ENCODE measurements at places on chromosomes 5 and 9. TPM values are rescaled to one million over a fixed set of nuclear protein-coding genes. Genes with fewer than 3 reads are reported as not detected.

The SPINK7 gene
- polyA plus RNA-seq: not detected

The NEURL1B gene
- 5.1 TPM for polyA plus RNA-seq

The ANXA2R gene
- polyA plus RNA-seq: 5.2 TPM

The WDR31 gene
- 1.8 TPM for polyA plus RNA-seq

- H3K27ac ChIP-seq: no peak overlapping the region
- H3K27me3 ChIP-seq: no peaks in the 10 kb centered on the region
- H3K4me1 ChIP-seq: peaks cover 2% of the 10 kb centered on the region
- H3K4me3 ChIP-seq: no peak overlapping the region
- no peaks in the 10 kb centered on the region for H3K36me3 ChIP-seq
- peak; percentile 39 for DNase-seq
These were observed 8.6 kb upstream of the SMIM23 start for GRCh38 chr5:171776770-171777759.

DNA sequence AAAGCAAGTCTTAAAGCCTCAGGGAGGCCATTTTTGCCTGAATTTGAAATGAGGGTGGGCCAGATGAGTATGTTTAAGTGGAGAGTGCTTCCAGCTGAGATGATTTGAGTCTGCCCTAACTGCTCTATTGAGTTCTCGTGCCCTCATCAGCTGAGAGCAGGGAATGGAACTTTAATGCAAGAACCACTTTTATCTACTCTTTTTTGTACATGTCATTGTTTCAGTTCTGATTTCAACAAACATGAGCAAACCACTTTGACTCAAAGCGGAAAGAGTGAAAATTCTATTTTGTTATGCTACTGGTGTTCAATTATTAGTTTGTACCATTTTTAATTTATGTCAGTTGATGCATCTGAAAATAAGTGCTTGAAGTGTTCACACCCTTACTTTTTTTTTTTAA is 35.8 kb downstream of the DCAF10 start:
- H3K27me3 ChIP-seq: no peaks in the 10 kb centered on the region
- H3K27ac ChIP-seq: no peak overlapping the region
- no peaks in the 10 kb centered on the region for H3K36me3 ChIP-seq
- DNase-seq: no peak
- no peak overlapping the region for H3K4me3 ChIP-seq

- DNase-seq: no peak
- H3K4me3 ChIP-seq: no peak overlapping the region
- H3K27me3 ChIP-seq: no peaks in the 10 kb centered on the region
- no peaks in the 10 kb centered on the region for H3K36me3 ChIP-seq
These were observed 390.2 kb downstream of the TLR4 start for GRCh38 chr9:118094387-118094786.

DNA sequence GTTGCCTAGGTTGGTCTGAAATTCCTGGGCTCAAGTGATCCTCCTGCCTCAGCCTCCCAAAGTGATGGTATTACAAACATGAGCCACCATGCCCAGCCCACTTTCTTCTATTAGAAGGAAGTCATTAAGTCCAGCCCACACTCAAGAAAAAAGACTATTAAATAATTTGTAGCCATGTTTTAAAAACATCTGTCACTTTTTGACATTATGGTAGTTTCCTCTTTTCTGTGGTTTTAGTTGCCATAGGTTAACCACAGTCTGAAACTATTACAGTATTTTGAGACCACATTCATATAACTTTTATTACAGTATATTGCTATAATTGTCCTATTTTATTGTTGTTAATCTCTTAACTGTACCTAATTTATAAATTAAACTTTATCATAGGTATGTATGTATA is 31.9 kb upstream of the C5orf24 start:
- H3K36me3 ChIP-seq: peaks cover 37% of the 10 kb centered on the region
- no peak overlapping the region for H3K27ac ChIP-seq
- DNase-seq: no peak
- no peaks in the 10 kb centered on the region for H3K27me3 ChIP-seq
- no peak overlapping the region for H3K4me3 ChIP-seq

DNA sequence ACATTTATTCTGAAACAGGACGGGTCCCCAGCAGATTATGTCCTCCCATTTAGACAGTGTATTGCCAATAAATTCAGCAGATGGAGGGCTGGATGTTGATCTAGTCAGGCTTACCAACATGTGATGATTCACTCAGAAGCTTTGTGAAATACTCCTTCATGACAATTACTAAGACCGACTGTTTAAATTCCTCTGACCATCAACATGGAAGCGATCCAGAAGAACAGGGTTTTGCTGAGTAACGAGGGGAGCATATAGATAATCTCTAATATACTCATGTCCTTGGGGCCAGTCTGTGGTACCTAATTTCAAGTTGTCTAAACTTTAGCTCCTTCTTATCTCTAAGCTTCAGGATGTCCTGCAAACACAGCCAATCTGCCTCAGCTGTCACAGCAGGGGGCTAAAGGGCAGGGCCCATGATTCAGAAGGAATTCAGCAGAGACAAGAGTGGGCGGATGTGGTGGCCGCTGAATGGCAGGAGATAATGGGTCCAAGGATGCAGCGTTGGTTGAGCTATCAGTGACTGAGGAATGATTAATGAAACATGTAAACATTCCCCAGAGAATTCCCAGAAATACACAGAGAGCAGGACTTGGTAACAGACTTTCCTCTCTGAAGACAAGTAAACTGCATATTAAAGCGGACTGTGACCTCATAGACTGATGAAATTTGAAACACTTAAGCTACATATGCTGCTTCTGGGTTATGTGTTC is 109.4 kb downstream of the ANKRD55 start:
- H3K4me3 ChIP-seq: no peak overlapping the region
- H3K27me3 ChIP-seq: no peaks in the 10 kb centered on the region
- DNase-seq: peak; percentile 89
- H3K27ac ChIP-seq: no peak overlapping the region
- no peaks in the 10 kb centered on the region for H3K36me3 ChIP-seq
- H3K4me1 ChIP-seq: peaks cover 5% of the 10 kb centered on the region

DNA sequence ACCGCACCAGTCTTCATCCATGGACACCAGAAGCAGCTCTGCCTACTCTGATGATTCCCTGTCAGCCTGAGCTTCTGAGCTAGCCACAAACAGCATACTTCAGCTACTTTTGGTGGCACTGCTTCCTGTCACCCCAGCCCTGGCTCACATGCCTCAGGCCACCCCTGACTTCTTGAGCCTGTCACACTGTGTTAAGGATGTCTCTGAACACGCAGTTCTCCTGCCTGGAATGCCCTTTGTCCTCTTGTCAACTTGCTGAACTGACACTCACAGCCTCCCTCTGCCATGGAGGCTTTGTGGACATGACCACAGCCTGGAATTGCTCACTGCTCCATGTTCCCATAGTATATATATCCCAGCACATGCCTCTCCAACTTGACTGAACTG is 7.2 kb downstream of the MACROH2A1 start:
- no peak for DNase-seq
- H3K4me1 ChIP-seq: peaks cover 28% of the 10 kb centered on the region
- peaks cover 21% of the 10 kb centered on the region for H3K36me3 ChIP-seq
- no peak overlapping the region for H3K4me3 ChIP-seq

DNA sequence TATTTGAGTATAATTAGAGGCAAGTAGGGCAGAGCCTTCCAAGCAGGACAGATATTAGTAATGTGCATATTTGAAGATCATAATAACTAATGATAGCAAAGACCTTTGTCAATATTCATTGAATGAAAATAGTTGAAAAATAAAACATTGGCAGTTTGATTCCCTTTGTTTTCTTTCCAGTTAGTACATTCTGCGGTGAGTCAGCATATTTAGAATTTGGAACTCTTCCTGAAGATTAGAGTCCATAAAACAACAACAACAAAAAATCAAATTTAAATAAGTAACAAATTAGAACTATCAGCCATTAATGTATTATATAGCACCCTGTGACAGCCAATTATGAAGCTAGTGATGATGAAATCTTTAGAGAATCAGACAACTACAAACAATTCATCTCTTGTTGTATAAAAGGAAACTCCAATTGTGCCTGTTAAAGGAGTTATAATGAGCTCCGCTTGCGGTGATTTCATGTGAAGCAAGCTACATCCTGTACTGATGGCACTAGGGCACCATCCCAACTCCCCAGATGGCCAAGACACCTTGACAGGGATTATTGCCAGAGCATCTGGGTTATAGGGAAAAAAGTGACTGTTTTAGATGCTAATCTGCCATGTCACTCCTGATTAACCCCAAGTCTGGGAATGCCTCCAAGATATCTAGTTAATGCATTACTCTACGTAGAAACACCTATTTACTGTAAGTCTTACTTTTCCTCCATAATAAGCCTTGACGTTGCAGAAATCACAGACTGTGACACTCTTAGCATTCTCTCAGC is 6.8 kb downstream of the IFNA8 start:
- no peak overlapping the region for H3K27ac ChIP-seq
- H3K4me3 ChIP-seq: no peak overlapping the region
- DNase-seq: no peak
- H3K4me1 ChIP-seq: no peaks in the 10 kb centered on the region
- no peaks in the 10 kb centered on the region for H3K36me3 ChIP-seq

DNA sequence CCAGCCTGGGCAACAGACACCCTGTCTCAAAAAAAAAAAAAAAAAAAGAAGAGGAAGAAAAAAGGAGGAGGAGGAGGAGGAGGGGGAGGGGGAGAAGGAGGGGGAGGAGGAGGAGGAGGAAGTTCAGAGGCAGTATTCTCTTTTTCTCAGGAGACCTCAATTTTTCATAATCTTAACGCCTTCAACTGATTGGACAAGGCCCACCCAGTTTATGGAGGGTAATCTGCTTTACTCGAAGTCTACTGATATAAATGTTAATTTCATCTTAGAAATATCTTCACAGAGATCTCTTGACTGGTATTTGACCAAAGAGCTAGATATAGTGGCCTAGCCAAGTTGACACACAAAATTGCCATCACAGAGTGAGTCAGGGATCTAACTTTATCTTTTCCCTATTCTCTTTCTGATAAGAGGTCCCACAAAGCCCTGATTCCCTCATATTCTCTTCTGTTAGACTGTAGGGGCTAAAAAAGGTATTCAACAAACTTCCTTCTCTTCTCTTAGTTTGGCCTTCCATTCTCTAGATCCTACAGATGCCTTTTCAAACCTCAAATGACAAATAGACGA is 115.5 kb upstream of the ABCA1 start:
- no peaks in the 10 kb centered on the region for H3K27me3 ChIP-seq
- DNase-seq: no peak
- no peak overlapping the region for H3K4me3 ChIP-seq
- no peaks in the 10 kb centered on the region for H3K4me1 ChIP-seq

Data from lung (tissue), 17 donors.